ENCODE measurements at places on chromosomes 1 and 21. TPM values are rescaled to one million over a fixed set of nuclear protein-coding genes. Genes with fewer than 3 reads are reported as not detected.
A peak's percentile ranks its signal among the peaks of the same experiment; 100 is the strongest.

ERG gene
- 2.6 TPM for total RNA-seq

ADIPOR1 gene
- 148 TPM for total RNA-seq

- H3K4me3 ChIP-seq, result no peak overlapping the region
- no peak for DNase-seq
- no peaks in the 10 kb centered on the region for H3K4me1 ChIP-seq
- H3K27me3 ChIP-seq, result no peaks in the 10 kb centered on the region
Observed at GRCh38 chr1:178371235-178371634, 125.5 kb downstream of the CLEC20A start.

DNA sequence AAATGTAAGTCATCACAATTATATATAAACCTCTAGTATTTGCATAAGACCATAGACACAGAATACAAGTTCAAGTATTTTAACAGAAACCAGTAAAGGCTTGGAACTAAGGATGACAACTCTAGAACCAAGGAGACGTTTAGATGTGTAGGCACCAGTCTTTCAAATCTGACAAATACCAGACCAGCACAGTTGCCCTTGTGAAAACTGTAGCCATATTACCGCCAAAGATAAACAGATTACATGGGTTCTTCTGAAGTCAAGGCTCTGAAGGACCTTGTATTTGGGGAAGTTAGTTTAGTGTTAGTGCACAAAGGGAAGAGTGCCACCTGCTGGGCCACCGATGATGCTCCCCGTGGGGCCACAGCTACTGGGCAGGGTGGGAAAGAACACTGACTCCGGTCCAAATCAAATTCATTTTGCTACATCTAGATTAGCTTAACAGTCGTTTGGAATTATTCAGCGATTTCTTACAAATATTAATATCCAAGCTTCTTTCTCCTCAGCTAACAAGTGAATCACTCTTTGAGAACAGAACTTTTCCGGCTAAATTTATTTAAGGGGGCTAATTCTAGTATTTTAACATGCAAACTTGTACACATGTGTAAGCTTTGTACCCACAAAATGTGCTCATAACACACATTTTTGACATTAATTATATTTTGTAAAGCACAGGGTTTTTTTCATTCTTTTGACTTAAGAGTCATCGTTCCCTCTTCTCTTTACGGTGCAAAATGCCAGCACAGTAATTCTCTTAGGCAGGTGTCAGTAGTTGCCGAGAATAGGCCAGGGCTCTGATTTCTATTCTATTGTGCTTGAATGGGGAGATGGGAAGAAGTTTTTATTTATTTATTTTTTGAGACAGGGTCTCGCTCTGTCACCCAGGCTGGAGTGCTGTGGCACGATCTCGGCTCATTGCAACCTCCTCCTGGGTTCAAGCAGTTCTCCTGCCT, 8.0 kb upstream of the NIBAN1 start:
- H3K4me3 ChIP-seq, result no peak overlapping the region
- H3K36me3 ChIP-seq, result no peaks in the 10 kb centered on the region
- H3K27ac ChIP-seq, result no peak overlapping the region
- peak; percentile 77 for DNase-seq
- no peaks in the 10 kb centered on the region for H3K4me1 ChIP-seq

- DNase-seq, result no peak
- H3K27me3 ChIP-seq, result no peaks in the 10 kb centered on the region
- no peaks in the 10 kb centered on the region for H3K36me3 ChIP-seq
- no peak overlapping the region for H3K4me3 ChIP-seq
Observed at GRCh38 chr1:90876101-90876500, 145.7 kb downstream of the ZNF644 start.

GRCh38 chr21:44758141-44758561, 43.5 kb downstream of the UBE2G2 start:
- H3K4me3 ChIP-seq, result no peak overlapping the region
- no peaks in the 10 kb centered on the region for H3K36me3 ChIP-seq
- no peak overlapping the region for H3K27ac ChIP-seq
- H3K27me3 ChIP-seq, result no peaks in the 10 kb centered on the region
- DNase-seq, result no peak

GRCh38 chr1:203871114-203871880, 9.9 kb downstream of the SNRPE start:
- peak overlapping the region; percentile 82 for H3K27ac ChIP-seq
- no peak overlapping the region for H3K4me3 ChIP-seq
- H3K36me3 ChIP-seq, result peaks cover 1% of the 10 kb centered on the region
- peak; percentile 60 for DNase-seq
- H3K27me3 ChIP-seq, result no peaks in the 10 kb centered on the region

DNA sequence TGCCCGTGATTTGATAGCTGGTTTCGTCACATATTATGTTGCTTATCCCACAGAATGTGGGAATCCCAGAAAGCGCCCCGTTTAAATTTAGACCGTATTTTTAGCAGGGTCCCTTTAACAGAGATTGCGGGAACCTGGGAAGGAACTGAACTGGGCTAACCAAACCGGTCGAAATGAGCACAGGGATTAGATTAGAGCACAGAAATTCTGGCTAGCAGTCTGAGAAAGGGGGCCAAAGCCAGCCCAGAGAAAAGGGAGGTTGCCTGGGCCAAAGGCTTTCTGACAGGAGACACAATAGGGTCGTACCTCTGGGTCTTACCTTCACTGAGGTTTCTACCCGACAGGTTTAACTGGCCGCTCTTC, 327 bp downstream of the LRRC40 start:
- H3K36me3 ChIP-seq, result no peaks in the 10 kb centered on the region

DNA sequence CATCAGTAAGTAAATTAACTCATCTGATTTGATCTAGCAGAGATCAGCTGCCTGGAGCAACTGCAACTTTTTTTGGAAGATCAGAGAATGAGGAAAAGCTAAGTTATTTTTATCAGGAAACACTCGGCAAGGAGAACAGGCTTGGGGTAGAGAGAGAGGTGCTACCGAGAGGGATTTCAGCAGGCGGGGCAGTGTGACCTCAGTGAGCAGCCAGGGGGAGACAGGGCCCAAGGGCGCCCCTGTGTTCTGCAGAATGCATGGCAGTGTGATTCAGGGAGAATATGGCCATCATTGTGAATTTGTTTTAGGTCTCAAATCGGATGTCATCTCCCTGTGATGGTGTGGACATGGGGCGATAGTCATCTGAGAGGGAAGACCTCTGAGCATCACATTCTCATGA, 484.1 kb upstream of the VAMP3 start:
- H3K27me3 ChIP-seq, result no peaks in the 10 kb centered on the region
- no peak overlapping the region for H3K27ac ChIP-seq
- H3K4me3 ChIP-seq, result no peak overlapping the region
- DNase-seq, result no peak
- no peaks in the 10 kb centered on the region for H3K4me1 ChIP-seq
- no peaks in the 10 kb centered on the region for H3K36me3 ChIP-seq

GRCh38 chr1:36522021-36522420, 39.3 kb upstream of the CSF3R start:
- H3K27me3 ChIP-seq, result no peaks in the 10 kb centered on the region
- H3K36me3 ChIP-seq, result no peaks in the 10 kb centered on the region
- no peak overlapping the region for H3K4me3 ChIP-seq
- H3K4me1 ChIP-seq, result no peaks in the 10 kb centered on the region

DNA sequence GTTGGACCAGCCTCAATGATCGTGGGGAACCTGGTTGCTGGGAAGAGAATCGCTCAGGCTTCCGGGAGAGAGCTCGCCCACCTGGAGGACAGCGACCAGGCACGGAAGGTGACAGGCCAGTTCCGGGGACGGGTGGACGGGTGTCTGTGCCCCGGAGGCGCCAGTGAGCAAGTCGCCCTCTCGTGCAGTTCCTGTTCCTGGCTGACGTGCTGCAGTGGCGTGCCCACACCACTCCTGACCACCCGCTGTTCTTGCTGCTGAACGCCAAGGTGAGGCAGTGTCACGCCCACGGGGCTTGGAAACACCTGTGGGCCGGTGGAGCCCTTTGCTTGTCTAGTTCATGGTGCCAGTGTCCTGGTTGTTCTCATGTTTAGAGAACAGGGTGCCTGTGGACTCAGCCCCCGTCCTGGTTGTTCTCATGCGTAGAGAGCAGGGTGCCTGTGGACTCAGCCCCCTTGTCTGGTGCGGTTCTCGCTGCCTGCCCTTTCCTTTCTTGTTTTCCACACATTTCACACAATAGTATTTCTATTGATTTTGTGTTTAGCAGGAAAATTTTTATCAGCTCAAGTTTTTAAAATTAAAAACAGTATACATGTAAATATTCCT, 53.1 kb downstream of the S100B start:
- no peaks in the 10 kb centered on the region for H3K4me1 ChIP-seq
- no peak overlapping the region for H3K27ac ChIP-seq
- peaks cover 4% of the 10 kb centered on the region for H3K36me3 ChIP-seq
- H3K27me3 ChIP-seq, result no peaks in the 10 kb centered on the region
- H3K4me3 ChIP-seq, result no peak overlapping the region

DNA sequence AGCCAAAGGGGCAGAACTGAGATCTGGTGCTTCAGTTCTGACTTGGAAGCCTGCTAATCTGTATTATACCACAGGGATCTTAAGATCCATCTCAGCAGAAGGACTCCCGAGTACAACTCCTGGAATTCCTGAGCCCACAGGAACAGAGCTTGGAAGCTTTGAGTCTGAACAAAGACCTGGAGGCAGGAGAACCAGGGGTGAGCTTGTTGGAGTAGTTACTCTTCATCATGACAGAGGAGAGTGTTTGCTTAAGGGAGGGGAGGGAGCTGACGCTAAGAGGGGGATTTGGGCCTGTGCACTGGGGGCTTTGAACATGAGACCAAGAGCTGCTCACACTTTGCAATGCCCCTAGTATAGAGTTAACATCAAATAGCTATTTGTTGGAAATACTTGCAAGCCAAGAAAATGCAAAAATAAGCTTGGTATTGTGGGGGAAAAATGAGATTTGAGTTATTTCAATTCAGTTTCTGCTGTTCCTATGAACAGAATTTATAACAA, 41.1 kb upstream of the TRABD2B start:
- no peak overlapping the region for H3K4me3 ChIP-seq
- no peak overlapping the region for H3K27ac ChIP-seq
- H3K4me1 ChIP-seq, result no peaks in the 10 kb centered on the region
- no peaks in the 10 kb centered on the region for H3K27me3 ChIP-seq
- H3K36me3 ChIP-seq, result no peaks in the 10 kb centered on the region

DNA sequence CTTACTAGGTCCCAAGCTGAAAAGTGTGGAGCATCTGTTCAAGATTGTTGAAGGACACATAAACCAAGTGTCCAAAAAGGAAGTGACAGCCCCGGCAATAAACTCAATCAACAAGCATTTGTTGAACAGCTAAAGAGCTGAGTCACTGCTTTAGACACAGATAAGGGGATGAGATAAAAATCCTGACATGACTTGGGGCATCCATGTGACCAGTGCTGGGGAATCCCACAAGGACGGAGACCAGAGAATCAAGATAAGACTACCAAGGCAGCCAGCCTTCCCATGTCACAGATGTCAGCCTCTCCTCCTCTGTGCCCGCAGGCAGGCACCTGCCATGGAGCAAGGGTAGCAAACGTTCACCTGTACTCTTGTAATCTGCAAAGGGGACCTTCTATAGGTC, 118.6 kb upstream of the KAZN start:
- no peaks in the 10 kb centered on the region for H3K36me3 ChIP-seq
- H3K27ac ChIP-seq, result no peak overlapping the region
- no peak for DNase-seq
- H3K4me1 ChIP-seq, result no peaks in the 10 kb centered on the region
- H3K27me3 ChIP-seq, result no peaks in the 10 kb centered on the region
- H3K4me3 ChIP-seq, result no peak overlapping the region

- DNase-seq, result no peak
- no peaks in the 10 kb centered on the region for H3K4me1 ChIP-seq
Observed at GRCh38 chr1:8321612-8322011, 3.7 kb downstream of the SLC45A1 start.
